ENCODE measurements at places on chromosomes 2 and 18.

GRCh38 chr2:28477087-28477486, 18.8 kb upstream of the PLB1 start:
- no peak for DNase-seq

GRCh38 chr2:33583194-33583938, 15.7 kb downstream of the FAM98A start:
- DNase-seq, result no peak

DNA sequence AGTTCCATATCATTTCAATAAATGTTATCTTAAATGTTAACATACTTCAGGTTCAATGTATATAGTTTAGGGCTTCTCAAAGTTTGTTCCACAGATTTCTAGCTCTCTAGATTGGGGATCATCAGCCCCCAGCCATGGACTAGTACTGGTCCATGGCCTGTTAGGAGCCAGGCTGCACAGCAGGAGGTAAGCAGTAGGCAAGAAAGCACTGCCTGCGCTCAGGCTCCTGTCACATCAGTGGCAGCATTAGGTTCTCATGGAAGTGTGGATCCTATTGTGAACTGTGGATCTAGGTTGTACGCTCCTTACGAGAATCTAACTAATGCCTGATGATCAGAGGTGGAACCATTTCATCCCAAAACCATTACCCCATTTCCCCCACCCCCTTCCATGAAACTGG, 531.1 kb downstream of the PARD3B start:
- DNase-seq, result no peak

DNA sequence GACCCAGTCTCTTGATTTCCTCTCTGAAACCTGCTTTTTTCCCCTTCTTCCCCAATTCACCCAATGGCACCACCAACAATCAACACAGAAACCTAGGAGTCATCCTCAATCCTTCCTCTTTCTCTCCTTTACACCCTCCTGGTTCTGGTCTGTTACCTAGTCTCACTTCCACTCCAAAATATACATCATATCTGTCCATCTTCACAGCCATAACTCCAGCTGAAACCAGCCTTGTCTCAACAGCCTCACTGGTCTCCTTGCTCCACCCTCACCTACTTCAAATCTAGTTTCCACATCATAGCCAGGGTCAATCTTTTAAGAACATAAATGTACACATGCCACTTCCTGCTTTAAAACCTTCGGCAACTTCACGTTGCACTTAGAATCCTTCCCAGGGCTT, 11.8 kb upstream of the TWSG1 start:
- no peak for DNase-seq

GRCh38 chr2:33384599-33384961, 91.9 kb upstream of the RASGRP3 start:
- DNase-seq, result no peak

Measured in HuH-7.5 (cell line).